Stimulated activated naive CD4-positive, alpha-beta T cell (primary cell): ENCODE measurements at places on chromosomes 6 and 20.

- DNase-seq: no peak
These were observed 47.2 kb downstream of the RPP40 start for GRCh38 chr6:4956625-4957024.

DNA sequence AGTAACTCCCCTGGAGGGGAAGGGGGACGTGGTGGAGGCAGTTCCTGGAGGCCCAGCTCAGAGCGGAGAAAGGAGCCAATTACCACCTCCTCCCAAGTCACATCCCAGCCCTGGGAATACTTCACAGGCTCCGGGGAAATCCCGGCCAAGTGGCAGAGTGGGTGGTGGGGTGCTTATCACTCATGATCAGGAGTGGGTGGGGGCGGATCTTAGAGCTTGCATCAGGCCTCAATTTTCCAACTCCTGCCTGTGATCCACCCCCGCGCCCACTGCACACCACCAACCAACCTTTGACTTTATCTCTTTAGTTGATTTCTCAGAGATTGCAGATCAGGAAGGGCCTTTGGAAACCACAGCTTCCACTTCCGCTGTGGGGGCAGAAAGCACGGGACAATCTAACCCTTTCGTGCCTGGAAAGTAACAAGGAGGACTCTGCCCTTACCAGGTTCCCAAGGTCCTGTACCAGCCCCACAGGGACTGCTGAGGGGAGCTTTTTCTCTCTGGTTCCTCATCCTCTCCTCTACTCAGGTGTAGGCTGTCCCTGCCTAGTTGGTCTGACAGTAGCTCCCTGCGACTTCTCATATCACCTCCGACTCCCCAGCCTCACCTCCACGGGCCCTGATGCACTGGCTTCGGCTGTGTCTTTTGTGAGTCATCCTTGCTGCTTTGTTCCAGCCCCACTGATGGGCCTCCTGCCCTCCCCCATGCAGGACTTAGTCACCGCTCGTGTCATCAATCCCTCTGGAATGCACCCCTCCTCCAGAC lies 24.9 kb upstream of the IER3 start:
- peak; percentile 56 for DNase-seq

GRCh38 chr20:50246367-50247195 lies 56.0 kb downstream of the CEBPB start:
- no peak for DNase-seq

GRCh38 chr20:49749625-49750024 lies 35.9 kb upstream of the B4GALT5 start:
- DNase-seq: no peak

GRCh38 chr6:10400330-10400729 lies 14.5 kb downstream of the TFAP2A start:
- DNase-seq: no peak

GRCh38 chr6:126372626-126373025 lies 32.7 kb downstream of the CENPW start:
- no peak for DNase-seq

DNA sequence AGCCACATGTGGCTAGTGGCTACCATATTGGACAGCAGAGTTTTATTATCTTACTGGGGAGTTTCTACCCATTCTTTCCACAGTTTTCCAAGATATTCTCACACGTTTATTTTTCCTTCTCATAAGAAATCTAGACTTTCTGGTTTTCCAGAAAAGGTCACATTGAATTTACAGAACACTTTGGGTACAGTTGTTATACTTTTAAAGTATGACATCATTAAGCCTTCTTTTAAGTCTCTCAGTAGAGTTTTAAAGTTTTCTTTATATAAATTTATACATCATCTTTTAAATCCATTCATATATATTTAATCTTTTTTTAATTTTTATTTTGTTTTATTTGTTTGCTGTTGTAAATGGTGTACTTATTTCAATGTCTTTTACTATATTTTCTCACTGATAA lies 200.3 kb upstream of the QKI start:
- DNase-seq: no peak

- DNase-seq: no peak
These were observed 122.8 kb upstream of the MAFB start for GRCh38 chr20:40811660-40812414.

GRCh38 chr6:57469072-57469471 lies 151.6 kb downstream of the PRIM2 start:
- DNase-seq: no peak

DNA sequence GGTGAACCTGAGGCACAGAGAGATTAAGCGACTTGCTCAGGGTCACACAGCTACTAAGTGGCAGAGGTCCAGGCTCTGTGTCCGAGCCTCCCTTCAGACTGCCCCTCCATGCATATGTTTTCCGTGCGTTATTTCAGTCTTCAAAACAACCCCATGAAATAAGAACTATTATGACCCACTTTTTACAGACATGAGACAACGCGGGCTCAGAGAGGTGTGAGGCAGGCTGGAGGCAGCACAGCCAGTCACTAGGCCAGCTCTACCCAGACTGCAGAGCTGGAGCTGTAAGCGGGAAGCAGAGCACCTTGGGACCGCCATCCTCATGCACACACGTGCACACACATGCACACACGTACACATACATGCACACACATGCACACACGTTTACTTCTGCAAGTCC lies 62.3 kb downstream of the PSMG4 start:
- DNase-seq: no peak

- DNase-seq: peak; percentile 42
These were observed 25.6 kb upstream of the HLA-DQB1 start for GRCh38 chr6:32692019-32692418.

GRCh38 chr6:6884916-6885315 lies 222.8 kb upstream of the RREB1 start:
- DNase-seq: no peak

GRCh38 chr6:131643855-131644460 lies 6.9 kb downstream of the ENPP3 start:
- no peak for DNase-seq

DNA sequence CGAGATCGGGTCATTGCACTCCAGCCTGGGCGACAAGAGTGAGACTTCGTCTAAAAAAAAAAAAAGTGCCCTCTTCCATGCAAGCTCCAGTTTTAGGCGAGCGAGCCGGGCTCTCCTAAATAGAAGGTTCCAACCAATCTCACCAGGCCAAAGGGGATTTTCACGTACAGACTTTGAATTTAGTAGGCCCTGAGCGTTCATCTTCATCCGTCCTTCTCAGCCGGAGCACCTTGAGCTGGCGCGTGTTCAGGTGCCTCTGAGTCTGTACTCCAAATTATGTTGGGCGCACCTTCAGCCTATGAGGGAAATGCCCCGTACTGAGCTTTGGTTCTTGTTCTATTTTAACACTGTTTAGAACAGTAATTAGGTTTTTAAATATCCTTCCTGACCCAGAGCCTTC lies 817 bp upstream of the TAP2 start:
- no peak for DNase-seq

GRCh38 chr6:102068349-102068929 lies 674.9 kb downstream of the GRIK2 start:
- DNase-seq: no peak

DNA sequence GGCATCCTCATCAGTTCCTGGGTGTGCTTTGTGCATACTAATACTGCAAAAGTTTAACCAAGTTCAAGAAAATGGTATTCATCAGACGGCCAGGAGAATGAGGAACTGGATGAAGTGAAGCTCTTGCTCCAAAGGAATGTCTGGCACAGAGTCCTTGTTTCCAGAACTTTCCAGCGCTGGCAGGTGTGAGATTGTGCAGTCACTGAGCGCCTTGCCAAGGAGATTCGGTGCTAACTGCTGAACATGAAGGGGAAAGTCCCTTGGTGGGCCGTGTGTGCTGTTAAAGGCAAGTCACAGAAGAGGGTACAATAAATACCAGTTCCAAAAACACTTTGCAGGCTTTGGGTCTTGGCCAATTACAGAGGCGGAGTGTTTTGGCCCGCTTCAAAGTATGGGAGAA lies 262.3 kb upstream of the SOX4 start:
- DNase-seq: no peak

DNA sequence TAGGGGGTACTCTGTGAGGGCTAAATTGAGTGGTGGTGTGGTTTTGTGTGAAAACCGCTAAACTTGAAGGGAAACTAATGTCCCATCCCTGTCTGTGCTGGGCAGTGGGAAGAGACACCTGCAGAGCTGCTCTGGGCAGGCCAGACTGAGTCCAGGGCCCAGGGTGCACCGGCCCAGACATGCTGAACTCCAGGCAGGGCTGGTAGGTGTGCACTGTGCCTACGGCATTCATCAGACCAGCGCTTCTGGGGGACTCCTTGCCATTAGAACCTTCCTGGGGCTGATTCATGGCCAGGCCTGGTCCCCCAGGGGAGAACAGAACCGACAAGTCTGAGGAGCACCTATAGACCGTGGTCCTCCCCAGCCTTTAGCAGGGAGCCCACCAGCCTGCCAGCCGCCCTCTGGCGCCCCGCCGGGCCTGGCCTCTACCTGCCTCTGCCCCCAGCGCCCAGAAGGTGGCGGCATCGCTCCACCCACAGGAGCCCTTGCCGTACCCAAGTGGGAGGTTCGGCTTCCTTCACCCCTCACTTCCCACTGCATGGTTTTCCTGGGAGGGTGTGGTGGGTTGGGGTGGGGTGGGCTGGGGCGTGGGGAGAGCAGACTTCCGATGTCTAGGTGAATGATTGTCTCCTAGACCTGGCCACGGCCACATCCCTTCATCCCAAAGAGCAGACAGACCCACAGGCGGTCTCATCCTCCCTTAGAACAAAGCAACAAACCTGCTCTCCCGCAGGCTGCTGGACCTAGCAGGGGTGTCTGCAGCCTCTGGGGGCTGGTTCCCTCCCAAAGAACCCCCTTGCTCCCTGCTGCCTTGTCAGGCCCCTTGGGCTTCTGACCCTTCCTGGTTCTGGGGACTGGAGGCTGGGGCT lies 15.5 kb downstream of the CCDC167 start:
- peak; percentile 73 for DNase-seq

DNA sequence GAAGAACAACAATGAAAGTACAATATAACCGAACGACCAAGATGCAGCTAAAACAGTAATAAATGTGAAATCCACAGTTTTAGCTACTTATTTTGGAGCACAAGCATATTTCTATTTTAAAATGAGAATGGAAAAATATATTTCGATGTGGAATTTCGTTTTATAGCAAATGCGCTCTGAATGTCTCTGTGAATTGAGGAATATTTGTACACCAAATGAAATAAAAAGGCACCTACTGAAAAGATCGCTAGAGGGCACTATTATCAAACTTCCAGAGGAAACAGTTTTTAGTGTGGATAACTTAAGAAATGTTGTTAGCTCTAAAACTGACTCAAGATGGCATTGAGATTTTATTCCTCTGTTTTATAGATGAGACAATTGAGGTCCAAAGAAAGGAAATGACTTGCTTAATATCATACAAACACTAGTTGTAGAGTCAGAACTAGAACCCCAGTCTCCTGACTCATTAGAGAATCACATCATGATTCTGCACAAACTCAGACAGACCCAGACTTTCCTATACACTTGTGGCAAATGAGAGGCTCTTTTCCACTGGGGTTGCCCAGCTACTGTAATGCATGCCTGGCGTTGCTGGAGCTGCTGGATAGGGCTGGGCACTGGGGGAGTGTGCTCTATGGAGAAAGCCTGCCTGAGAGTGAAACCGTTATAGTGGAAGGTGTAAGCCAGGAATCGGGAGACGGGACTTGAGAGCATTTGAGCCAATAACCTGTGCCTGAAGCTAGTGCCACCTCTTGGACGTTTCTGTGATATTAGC lies 51.9 kb downstream of the GCLC start:
- DNase-seq: peak; percentile 67

DNA sequence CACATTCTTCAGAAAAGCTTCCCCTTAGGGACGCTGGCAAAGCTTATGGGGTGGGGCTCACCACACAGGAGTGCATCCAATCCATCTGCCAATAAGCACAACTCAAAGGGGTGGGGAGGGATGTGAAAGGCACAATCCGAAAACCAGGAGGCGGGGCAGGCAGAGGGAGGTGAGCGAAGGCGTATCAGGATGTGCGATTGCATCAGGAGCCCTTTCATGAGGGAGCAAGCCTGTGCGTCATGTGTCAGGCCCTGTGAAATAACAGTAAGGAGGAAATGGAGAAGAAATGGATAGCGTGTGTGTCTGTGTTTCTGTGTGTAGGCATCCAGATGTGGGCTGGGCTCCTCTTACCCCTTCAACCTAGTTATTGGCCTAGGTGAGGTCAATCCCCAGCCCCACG lies 382.4 kb upstream of the CDH4 start:
- DNase-seq: no peak

GRCh38 chr6:2193931-2194330 lies 51.5 kb downstream of the GMDS start:
- no peak for DNase-seq

DNA sequence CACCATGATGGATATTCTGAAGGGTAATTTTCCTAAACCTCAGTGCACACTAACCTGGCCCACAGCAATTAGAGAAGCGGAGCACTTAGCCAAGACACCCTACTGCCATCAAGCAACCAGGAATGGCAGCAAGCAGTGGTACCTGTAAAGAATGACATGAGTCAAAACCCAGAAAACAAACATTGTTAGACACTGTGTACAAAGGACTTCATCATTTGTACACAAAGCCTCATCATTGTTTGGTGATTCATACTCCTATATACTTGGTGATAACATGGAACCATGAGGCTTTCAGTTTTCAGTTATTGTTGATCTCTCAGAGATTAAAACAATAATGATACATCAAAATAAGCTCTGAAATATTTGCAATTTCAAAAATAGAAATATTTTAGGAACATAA lies 74.6 kb downstream of the MLIP start:
- no peak for DNase-seq

DNA sequence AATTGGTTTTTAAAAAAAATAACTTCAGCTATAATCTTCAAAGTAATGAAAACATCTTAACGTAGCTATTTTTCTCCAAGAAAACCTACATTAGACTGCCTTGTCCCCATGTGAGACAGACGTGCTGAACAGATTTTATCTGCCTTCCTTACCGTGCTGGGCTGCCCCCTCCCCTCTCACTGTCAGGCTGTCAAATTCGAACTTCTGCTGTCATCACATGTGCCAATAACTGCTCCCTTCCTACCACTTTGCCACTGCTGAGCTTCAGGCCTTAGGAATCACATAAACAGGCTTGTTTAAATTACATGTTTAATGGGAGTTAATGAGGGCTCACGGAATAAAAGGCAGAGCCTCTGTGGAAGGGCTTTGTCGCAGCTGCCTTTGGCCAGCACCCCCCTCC lies 77.0 kb upstream of the NHSL1 start:
- no peak for DNase-seq

- DNase-seq: no peak
These were observed 6.1 kb upstream of the POU3F2 start for GRCh38 chr6:98828211-98828788.

DNA sequence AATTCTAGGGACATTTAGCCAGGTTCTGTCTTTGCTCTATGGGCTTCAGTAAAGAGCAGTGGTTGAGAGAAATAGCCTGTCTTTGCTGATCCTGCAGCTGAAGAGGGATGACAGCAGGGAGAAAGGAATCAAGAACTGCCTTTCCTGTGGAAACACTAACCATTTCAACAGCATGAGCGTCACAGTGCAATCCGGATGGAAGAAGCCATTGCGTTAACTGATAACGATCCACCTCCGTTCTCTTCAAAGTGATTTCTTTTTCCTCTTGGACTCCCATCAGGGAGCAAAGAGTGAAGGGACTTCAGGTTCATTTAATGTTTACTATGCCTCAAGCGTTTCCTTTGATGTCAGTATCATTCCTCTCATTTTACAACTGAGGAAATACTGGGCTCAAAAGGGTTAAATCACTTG lies 35.2 kb upstream of the EEF1E1 start:
- DNase-seq: no peak

- DNase-seq: no peak
These were observed 453.5 kb upstream of the JARID2 start for GRCh38 chr6:14792118-14792955.
